ENCODE measurements at places on chromosomes 16 and 17.

DNA sequence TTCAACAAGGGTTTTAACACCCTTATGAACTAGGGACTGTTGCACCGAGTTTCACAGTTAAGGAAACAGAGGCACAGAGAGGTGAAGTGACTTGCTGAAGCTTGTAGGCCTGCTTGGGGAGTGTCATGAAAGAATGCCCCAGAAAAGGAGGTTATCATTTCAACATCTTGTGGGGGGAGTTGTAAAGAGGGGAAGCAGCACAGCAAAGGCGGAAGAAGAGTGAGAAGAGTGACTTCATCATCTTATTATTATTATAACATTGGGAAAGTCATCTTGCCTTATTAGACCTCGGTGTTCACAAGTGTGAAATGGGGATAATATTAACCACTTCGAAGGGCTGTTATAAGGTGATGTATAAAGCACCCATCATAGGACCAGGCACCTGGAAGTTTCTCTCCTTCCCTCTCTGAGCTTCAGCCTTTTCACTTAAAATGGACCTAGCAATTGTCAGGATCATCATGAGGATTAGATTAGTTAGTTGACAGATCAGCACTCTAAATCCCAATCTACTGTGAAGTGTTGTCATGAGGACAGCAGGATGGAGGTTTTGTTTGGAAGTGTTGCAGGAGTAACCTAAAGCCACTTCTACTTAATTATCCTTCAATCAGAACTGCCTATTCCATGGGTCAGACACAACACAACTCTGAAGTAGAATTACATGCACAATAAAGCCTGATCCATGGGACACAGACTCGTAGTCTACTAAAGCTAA, 2.3 kb downstream of the CCL4 start:
- no peak for DNase-seq

DNA sequence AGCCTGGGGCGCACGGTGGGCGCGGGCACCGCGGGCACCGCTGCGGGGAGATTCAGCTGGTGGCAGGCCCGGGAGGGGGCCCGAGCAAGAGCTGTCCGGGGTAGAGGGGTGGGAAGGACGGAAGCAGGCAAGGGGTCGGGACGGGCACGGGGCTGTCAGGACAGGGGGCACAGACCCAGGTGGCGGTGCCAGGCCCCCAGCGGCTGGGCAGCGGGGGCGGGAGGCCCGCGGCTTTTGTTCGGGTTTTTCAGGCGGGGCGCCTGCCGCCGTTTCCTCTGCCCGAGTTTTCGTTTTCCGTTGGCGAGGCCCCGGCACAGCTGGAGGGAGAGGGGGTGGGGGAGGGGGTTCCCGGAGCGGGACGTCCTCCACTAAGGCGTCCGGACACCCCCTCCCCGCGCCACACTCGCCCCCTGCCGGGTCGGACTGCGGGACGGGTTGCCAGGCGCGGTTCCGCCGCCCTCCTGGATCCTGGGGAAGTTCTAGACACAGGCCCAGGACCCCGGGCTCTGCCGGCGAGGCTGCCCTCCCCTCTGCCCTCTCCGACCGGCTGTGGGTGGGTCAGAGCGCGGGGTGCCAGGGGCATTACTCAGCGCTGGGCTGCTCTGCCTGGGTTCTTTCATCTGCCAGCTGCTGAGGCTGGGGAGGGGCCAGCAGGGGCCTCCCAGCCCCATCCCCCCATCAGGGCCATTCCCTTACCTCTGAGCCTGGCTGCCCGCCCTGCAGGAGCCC, 543 bp downstream of the ARHGAP23 start:
- DNase-seq, result peak; percentile 56

GRCh38 chr17:62687997-62688396, 60.5 kb downstream of the MRC2 start:
- no peak for DNase-seq

GRCh38 chr16:87806261-87806640, 40.5 kb upstream of the KLHDC4 start:
- DNase-seq, result no peak

- no peak for DNase-seq
Observed at GRCh38 chr17:77666462-77666861, 292.0 kb upstream of the TNRC6C start.
